ENCODE measurements at places on chromosomes 5 and 9.

DNA sequence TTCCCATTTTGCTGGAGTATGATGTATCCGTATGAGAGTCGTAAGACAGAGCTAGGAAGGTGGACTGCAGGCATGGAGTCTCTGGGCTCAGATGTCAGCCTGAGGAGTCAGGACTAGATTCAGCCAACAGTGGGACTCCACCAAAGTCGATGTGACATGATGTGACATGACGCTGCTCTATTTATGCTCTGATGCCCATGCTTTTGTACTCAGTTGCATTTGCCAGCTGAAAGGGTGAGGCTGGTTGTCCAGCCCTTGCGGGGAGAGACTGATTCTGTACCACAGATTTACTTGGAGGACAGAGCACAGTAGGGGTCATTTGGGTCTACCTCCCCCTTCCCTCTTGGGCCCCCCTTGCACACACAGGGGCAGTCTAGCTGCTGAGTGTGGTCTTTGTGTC, 88.5 kb upstream of the ATG10 start:
- no peak for DNase-seq

DNA sequence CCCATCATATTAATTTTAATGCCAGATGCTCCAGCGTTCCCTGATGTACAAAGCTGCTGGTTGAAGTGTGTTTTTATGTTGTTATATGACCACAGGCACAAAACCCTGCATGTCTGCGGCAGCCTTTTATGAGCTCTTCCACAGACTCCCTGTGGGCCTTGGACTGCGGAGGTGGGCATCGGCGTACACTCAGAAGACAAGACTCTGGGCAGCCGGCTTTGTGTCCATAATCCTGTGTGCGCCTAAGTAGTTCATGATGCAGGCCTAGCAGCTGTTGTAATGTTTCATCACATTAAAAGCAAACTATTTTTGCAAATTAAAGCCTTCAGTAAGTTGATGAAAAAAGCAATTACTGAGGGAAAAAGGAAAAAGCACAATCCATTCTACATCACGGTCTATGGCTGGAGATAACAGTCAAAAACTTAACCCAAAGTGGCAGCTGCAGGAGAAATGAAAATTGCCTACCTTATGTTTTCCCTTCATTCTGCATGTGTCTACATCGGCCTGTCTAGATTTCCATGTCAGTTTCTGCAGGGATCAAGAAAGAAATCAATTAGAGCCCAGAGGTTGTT, 78.8 kb downstream of the SEMA6A start:
- DNase-seq: no peak

- DNase-seq: no peak
Measured at GRCh38 chr5:90941002-90941720, 382.6 kb downstream of the ADGRV1 start.

DNA sequence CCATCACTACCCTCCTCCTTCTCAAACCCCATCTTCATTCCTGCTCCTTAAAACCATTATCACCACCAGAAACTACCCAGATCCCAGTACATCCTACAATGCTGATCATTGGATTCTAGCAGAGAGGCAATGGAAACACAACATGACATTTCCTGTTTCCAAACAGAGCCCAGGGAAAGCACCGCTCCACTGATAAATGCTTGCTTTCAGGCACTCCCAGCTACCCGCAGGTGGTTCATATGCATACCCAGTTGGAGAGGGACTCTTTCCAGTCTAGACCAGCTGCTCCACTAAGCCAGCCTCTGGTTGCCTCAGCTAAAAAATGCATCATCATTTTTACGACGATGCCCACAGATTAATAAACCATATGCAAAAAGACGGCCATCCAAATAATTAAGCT, 39.2 kb upstream of the ACO1 start:
- no peak for DNase-seq

All from A172 (cell line).